ENCODE measurements at places on chromosomes 16 and 17.

DNA sequence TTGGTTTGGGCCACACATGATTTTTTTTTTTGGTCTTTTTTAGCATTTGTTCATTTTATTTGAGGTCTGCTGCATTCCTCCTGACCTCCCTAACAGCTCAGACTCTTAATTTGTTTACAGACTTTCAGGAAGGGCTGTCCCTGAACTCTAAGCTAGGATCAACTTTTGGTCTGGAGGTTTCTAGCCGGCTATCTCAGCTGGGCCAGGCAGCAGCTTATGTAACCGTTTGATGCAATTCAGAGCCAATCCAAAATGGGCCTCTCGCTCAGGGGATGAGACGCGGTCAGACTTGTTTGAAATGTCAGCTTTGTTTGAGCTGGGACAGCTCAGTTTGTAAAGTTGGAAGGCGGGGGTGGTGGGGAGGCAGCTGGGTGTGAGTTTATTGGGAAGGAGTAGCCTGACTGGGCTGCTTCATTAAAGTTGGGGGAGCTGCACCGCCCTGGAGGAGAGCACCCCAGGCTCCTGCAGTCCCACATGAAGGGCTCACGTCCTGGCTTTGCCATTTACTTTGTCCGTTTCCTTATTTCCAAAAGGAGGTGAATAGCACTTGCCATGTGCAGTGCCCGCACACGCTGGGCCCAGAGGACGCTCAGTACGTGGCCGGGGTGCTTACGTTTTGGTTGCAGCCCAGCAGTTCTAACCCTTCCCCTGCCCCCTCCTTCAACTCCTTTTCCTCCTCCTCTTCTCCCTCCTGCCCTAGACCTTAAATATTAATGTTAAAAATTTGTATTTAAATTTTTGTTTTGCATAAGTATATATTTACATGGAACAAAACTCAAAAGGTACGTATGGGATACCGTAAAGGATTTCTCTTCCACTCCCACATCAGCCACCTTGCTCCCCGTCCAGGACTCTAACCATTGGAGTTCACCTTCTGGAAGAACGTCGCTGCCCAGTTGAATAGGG is 121.2 kb downstream of the SNX29 start:
- peak; percentile 31 for DNase-seq

DNA sequence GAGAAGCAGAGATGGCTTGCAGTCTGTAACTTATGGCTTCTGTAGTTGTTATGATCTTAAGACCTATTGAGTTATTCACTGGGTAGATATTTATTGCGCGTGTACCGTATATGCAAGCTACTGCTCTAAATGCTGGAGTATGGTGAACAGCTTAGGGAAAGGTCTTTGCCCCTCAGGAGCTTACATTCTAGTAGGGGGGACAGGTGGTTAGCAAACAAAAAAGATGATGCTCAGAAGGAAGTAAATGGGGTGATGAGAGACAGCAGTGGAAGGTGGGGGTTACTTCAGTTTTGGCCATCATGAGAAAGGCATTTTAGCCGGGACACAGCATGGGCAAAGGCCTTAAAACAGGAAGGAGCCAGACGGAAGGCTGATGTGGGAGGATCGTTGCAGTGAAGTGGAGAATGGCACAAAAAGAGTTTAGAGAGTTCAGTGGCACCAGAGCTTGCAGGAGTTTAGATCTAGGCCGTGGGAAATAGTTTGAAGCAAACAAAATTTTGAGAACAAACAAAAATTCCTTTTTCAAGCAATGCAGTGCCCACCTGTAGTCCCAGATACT is 2.1 kb downstream of the ARMC7 start:
- DNase-seq: no peak

- DNase-seq: no peak
Measured at GRCh38 chr17:80561541-80562114, 17.0 kb downstream of the RPTOR start.

GRCh38 chr16:88810912-88811768 is 588 bp downstream of the APRT start:
- DNase-seq: peak; percentile 83

DNA sequence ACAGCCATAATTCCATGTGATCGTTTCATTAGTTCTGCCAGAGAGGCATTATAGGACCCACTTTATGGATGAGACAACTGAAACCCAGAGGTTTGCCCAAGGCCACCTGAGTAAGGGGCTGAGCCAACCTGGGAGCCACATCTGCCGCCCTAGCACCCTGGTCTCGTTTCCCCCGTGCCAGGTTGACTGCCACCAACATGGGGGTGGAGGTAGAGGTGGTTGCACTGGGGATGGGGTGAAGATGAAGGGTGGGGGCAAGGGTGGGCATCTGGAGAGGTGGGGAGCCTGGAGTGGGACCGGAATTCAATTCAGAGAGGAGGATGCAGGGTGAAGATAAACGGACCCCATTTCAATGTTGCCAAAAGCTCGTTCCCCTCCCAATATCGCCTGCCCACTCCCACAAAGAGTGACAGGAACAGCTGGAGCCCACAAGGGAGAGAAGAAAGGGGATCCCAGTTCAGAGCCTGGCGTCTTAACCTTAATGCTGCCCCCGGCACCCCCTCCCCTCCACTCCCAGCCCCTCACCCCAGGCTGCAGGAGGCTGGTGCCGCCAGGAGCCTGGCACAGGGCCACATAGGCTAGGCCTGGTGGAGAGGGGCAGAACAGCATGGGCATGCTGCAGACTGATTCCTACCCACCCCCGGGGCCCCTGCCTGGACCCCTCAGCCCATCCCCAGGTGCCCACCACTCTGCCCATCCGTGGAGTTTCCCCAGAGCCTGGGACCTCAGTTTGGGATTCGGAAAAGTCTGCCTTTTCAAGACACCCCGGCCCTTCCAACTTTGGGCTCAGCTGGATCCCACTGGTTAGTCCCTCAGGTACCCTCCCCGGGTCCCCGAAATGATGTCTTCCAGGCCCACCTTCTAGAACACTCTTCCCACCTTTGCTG is 29.6 kb downstream of the NGFR start:
- DNase-seq: no peak

DNA sequence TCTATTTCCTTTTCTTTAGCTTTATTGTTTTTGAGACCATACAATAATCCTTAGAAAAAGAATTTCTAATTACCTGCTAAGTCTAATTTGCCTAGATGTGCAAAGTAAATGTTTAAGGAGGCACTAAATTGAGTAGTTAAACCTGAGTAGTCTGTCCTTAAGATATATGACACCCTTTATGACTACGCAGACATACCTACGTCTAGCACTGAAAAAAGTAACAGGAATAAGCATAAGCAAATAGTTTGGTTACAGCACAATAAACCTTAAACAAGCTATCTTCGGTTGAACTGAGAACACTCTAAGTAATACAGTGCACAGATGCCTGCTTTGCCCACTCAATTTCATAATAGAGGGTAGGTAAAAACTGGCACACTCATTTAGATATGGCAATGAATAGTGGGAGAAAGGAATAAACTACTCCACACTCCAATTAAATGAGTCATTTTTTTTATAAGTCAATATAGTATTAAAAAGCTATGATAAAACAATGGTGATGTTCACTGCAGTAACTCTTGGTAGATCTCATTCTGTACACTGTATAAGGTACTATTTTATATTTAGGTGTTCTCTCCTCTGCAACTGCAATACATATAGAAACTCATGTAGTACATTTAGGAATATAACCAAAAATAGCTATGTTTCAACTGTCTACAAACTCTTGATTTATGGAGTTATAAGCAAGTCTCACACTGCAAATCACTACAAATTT is 19.7 kb upstream of the INTS2 start:
- no peak for DNase-seq

- no peak for DNase-seq
Measured at GRCh38 chr17:82258555-82258954, 14.9 kb downstream of the CSNK1D start.

DNA sequence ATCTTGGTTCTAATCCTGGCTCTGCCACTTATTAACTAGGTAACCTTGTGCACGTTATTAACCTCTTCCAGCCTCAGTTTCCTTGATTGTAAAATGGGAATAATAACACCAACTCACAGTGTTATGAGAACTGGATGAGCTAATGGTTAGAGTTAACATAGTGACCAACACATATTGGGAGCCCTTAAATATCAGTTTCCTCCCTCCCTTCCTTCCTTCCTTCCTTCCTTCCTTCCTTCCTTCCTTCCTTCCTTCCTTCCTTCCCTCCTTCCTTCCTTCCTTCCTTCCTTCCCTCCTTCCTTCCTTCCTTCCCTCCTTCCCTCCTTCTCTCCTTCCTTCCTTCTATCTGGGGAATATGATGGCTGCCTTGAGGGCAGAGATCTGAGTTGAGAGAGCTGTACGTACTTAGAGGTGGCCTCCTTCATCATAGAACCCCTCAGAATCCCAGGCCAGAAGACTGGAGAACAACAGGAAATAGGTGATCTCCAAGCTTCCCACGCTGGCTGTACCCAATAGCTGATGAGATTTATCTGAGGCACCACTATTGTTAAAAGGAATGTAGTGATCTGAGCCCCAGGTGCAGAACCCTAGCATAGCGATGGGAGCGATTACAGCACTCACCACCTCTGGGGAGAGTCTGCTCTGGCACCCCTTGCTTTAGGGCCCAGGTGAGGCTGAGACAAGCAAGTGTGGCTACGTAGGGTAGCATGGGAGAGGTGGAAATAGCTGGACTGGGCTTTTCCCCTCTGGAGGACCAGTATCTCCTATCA is 26.2 kb downstream of the CCR7 start:
- no peak for DNase-seq

DNA sequence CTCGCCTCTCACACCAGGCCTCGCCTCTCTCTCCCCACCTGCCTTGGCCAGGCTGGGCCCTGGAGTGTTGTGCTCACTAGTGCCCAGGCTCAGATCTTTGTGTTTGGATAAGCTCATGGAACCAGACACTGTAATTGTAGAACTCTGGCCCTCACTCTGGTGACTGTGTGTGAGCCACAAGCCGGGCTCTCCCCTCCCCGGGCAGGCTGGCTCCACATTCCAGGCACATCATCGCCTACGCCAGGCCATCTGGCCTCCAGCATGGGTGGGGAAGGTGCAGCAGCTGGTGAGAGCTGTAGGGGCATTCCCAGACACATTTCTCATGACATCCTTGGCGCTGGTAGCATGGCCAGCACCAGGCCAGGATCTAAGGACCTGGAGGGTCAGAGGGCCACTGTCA is 202.3 kb downstream of the RAB11FIP4 start:
- no peak for DNase-seq

- no peak for DNase-seq
Measured at GRCh38 chr16:29743827-29744531, 1.8 kb downstream of the C16orf54 start.

GRCh38 chr17:38449364-38449763 is 21.1 kb downstream of the ARHGAP23 start:
- no peak for DNase-seq

DNA sequence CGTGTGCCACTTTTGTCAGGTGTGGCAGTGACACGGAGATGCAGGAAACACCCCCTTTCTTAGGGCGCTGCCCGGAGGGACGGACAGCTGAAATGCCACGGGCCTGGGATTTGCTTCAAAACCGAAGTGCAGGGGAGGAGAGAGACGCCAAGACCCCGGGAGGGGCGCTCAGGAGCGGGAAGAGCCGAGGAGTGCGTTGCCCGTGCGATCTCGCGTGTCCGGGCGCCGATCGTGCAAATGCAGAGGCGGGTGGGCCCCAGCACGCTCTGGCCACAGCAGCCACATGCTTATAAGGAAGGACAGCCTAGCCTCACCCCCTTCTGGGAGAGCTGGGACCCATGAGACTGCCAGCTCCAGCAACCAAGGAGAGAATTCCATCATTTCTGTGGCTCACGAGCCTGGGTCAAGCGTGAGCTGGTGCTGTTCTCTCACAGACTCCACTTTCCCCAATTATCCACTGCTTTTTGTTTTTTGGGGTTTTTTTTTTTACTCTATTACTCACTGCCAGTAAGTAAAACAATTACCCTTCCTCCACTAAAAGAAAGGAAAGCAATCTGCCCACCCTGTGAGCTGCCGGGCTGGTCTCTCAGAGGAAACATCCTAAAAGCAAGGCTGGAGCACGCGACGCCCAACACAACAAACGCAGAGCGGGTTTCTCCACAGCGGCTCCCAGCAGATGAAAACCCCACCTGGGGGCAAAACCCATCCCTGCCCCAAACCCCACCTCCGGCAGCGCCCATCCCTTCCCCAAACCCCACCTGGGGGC is 27.2 kb upstream of the C16orf95 start:
- no peak for DNase-seq

DNA sequence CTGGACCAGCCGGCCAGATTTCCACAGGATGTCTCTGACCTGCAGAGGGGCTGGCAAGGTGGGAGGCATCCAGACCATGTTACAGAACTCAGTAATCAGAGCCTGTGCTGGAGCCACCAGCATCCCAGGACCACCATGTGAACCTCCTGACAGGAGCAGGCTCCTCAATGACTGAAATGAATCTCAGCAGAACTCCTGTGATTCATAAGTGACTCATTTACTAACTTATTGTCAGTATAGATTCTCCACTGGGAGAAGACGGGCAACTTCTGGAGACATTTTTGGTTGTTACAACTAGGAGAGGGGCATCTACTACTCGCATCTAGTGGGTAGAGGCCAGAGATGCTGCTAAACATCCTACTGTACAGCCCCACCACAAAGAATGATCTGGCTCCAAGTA is 3.1 kb upstream of the WWOX start:
- no peak for DNase-seq

- no peak for DNase-seq
Measured at GRCh38 chr16:75620326-75621169, 2.5 kb downstream of the ADAT1 start.

DNA sequence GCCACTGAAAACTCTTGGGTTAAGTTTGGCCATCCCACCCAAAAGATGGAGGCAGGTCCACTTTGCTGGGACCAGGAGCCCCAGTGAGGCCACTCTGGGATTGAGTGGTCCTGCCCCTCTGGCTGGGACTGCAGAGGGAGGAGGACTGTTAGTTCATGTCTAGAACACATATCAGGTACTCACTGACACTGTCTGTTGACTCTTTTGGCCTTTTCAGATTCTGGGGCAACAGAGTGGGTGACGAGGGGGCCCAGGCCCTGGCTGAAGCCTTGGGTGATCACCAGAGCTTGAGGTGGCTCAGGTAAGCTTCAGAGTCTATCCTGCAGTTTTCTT is 19.5 kb upstream of the CYLD start:
- DNase-seq: no peak

DNA sequence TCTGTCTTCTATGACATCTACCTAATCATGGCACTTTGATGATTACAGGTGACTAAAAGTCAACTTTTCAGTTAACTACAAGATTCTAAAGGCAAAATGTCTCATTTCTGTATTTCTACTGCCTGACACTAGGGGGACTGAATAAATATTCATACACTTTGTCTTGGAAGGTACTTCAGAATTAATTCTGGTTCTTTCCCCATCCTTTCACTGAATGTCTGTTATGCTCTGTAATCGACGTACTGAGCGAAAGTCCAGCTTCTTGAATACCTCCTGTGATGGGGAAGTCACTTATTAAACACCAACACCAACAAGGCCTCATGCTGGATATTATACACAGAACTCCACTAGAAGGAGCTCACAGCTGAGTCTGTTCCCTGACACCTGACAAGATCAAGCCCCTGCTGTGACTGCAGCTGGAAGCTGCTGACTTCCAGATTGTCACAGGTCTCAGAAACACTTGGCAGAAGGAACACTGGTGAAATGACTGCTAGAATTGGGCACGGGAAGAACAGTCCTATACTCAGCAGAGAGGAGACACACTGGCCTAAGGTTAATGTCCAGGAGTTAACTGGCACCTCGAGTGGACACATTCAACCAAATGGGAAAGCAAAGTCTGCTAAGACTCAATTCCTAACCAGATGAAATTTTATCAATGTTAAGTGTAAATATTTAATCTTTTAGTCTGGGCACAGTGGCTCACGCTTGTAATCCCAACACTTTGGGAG is 31.9 kb downstream of the CMC2 start:
- no peak for DNase-seq

GRCh38 chr16:9256196-9256595 is 164.8 kb downstream of the HAPSTR1 start:
- no peak for DNase-seq

- no peak for DNase-seq
Measured at GRCh38 chr17:53792997-53793396, 29.7 kb upstream of the KIF2B start.
